Left renal pelvis (tissue), 4 donors: ENCODE measurements at places on chromosomes 12 and 14. TPM values are rescaled to one million over a fixed set of nuclear protein-coding genes. Genes with fewer than 3 reads are reported as not detected.

DNA sequence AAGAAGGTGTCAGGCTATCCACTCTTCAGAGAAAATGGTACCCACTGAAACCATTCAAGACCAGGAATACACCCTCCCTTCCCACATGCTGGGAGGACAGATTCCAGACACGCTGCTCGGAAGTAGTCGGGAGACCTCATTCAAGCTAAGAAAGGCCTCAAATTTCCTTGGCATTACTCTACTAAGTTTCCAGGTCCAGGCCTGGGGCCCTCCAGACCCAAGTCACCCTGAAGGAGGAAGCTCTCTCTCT is 27.1 kb upstream of the RPLP0 start:
- DNase-seq: no peak

DNA sequence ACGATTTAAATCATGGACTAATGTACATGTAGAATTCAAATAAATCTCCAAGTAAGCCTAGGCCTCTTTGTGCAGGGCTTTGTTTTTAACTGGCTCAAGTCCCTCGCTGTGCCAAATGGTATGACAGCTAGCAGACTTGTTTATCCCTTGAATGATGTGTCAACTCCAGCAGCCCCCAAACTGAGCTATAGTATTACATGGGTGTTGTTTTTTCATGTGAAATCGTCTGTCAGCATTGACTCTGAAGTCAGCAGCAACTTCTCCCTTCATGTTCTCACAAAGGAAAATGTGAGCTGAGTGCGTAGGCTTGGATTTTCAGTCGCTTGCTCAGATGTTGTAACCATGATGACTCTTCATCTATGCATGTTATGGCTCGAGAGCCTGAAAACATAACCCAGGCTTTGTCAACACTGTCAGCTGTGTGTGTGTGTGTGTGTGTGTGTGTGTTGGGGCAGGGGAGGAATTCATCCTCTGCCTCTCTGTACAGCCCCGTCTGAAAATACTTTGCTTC is 73.3 kb downstream of the PTHLH start:
- no peak for DNase-seq

- no peak for DNase-seq
Measured at GRCh38 chr12:52877242-52877641, 27.6 kb downstream of the KRT8 start.

DNA sequence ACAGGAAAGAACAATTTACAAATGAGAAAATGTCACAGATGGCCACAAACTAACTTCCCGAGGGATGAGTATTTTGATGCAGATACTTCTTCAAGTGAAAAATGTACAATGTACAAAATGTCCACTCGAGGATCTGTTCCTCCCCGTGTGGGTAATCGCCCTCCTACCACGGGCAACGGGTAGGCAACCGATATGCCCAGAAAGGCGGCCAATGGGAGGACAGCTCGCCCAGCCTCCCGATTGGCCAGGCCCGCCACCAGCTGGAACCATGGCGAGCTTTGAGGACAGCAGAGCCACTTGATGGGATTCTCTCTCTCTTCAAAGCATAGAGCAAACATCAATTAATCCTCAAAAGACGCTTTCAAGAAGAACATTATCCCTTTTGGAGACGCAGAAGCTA is 42.3 kb downstream of the DPF3 start:
- DNase-seq: no peak

- no peak for DNase-seq
Measured at GRCh38 chr12:14135996-14136395, 154.6 kb upstream of the GRIN2B start.

GRCh38 chr14:97788364-97788763 is 991.2 kb downstream of the VRK1 start:
- no peak for DNase-seq

DNA sequence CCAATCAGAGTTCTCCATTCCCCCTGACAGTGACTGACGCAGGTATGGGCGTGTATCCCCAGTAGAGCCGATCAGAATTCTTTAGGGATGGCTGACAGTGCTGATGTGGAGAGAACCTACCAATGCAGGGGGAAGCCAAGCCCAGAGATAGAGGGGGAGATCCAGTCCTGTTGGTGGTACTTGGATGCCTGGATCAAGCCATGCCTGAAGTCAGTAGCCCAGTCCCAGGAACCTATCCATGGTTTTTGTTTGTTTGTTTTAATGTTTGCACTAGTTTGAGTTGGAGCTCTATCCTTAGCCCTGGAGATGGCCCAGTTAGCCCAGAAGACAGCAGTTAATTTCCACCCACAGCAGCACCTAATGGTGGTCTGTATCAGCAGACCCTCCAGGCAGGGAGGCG is 40.2 kb downstream of the FOXN4 start:
- no peak for DNase-seq

GRCh38 chr12:91555436-91556415 is 373.1 kb upstream of the DCN start:
- DNase-seq: no peak

DNA sequence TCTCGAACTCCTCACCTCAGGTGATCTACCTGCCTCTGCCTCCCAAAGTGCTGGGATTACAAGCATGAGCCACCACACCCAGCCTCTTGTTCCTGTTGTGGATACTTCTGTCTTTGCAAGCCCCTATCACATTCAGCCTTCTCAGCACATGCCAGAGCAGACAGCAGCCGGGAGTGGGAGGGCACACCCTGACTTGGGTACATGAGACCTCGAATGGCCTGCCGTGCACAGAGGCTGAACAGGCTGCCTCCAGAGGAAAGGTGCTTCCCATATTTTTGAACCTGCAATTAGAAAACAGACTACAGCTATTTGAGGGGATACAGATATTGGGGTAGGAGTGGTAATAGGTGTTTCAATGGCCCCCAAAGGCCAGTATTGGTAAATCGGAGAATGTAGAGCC is 307.3 kb upstream of the DIO3 start:
- DNase-seq: no peak

ANKRD33 gene
- polyA plus RNA-seq: not detected

KRT4 gene
- 0.80 TPM for polyA plus RNA-seq

C12orf50 gene
- 0.47 TPM for polyA plus RNA-seq

MAP3K9 gene
- 4.4 TPM for polyA plus RNA-seq

ACOT6 gene
- not detected for polyA plus RNA-seq
